ENCODE measurements at places on chromosomes 16 and 17.

GRCh38 chr16:19809121-19809635 is 75.5 kb downstream of the GPRC5B start:
- no peak for DNase-seq

GRCh38 chr17:59362811-59363205 is 31.4 kb downstream of the YPEL2 start:
- DNase-seq, result no peak

DNA sequence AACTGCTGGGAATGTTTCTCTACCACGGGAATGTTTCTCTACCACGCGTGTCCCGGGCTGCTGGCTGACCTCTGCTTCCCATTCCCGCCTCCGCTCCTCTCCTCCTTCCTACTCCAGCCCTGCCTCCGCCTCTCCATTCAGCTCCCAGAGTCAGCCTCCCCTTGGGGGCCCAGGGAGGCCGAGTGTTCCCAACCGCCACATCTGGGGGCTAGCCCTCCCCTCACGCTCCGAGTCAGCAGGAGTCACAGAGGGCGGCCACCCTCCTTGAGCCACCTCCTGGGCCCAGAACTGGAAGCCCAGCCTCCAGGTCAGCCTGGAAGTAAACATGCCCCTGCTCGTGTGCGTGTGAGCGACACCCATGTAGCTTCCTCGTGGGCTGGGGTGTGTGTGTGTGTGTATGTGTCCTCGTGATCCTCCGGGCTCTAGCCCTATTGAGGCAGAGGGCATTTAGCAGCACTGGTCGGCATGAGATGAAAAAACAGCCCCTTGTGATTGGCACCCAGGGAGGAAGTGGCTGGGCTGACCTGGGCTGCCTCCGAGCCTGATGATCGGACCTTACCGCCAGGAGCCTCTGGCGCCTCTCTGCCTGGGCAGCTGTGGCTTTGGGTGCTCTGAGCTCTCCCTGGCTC is 7.3 kb downstream of the CYGB start:
- DNase-seq, result no peak

DNA sequence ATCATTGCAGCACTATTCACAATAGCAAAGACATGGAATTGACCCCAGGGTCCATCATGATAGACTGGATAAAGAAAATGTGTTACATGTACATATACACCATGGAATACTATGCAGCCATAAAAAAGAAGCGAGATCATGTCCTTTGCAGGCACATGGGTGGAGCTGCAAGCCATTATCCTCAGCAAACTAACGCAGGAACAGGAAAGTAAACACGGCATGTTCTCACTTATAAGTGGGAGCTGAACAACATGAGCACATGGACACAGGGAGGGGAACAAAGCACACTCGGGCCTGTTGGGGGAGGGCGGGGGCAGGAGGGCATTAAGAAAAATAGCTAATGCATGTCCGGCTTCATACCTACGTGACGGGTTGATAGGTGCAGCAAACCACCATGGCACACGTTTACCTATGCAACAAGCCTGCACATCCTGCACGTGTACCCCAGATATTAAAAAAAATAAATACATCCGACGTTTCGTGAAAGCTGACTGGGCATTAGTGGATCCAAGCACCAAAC is 28.9 kb downstream of the ZNF778 start:
- DNase-seq, result no peak

- DNase-seq, result no peak
These were observed 214.0 kb downstream of the NTN1 start for GRCh38 chr17:9235346-9235745.

DNA sequence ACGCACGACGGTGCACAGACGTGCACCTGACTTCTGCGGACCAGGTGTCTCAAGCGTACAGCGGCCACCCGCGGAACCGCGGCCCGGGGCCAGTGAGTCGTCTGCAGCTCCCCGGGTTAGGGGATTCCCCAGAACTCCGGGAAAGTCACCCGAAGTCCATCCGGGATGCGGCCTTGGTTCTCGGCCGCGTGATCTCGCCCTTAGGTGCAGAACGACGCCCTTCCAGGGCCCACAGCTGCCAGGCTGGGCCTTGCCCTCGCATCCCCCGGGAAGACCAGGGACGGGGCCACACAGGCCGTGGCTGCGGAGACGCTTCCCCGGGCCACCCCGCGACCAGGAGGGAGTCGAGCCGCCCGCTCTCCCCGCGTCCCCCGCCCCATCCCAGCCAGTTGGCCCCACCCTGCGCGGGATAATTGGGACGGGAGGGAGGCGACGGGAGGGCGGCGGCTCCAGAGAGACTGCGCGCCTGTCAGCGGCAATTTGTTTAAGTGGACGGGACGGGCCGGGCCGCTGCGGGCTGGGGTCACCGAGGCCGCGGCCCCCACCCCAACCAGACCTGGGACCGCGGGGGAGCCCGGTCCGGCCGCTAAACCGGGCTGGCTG is 3.6 kb upstream of the TBX2 start:
- no peak for DNase-seq

- no peak for DNase-seq
These were observed 382.4 kb downstream of the SNX29 start for GRCh38 chr16:12358898-12359297.

- DNase-seq, result no peak
These were observed 51.1 kb upstream of the VPS4A start for GRCh38 chr16:69260019-69260418.

- DNase-seq, result peak; percentile 4
These were observed 145.0 kb upstream of the HS3ST4 start for GRCh38 chr16:25546791-25547190.

DNA sequence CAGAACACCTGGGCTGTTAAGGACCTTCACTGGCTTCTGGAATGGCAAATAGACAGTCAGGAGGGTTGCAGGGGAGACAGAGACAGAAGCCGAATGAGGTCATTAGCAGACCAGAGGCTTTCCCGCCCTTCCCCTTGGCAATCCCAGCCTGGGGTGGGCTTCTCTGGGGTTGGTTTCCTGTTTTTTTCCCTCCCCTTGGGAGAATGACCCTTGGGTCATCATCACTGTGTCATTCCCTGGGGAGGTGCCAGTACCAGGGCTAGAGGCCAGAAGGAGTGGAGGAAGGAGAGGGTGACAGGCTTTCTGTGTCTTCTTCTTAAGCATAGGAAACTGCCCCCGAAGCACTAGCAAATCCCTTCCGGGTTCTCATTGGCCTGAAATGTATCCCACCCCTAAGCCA is 42.9 kb upstream of the IL21R start:
- DNase-seq, result no peak

DNA sequence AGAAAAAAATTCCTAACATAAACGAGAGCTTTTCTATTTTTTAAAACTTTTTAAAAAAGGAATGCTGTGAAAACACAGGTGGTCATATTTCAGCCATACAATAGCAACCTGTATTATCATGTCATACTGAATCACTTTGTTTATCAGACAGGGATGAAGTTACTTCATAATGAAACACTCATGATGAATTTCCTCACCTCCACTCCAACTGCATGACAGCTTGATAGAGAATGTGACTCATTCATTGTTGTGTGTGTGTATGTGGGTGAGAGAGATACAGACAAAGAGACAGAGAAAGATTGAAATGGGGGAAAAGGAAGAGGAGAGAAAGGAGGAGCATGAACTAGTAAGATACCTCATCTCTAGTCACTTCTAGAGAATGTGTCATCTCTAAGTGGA is 109.0 kb downstream of the SYCE1L start:
- DNase-seq, result peak; percentile 76

GRCh38 chr17:39600997-39601597 is 6.6 kb downstream of the NEUROD2 start:
- DNase-seq, result no peak

GRCh38 chr17:44111777-44112176 is 11.7 kb downstream of the HDAC5 start:
- DNase-seq, result no peak

DNA sequence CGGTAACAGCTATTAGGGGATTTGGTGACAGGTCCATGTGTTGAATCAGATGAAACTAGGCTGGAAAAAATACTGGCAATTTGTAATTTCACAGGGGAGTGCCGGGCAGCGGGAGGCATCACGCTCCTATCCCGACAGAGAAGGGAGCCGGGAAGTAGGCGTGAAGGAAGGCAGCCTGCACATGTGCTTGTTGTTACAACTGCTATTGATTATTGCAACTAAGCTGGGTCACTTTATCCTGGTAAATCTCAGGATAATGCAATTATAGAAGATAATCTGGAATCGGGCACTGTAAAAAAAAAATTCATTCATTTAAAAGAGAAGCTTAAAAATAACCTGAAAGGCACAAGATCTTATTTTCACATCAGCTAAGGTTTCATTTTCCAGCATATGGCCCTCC is 180.6 kb downstream of the FOXL1 start:
- DNase-seq, result peak; percentile 20

DNA sequence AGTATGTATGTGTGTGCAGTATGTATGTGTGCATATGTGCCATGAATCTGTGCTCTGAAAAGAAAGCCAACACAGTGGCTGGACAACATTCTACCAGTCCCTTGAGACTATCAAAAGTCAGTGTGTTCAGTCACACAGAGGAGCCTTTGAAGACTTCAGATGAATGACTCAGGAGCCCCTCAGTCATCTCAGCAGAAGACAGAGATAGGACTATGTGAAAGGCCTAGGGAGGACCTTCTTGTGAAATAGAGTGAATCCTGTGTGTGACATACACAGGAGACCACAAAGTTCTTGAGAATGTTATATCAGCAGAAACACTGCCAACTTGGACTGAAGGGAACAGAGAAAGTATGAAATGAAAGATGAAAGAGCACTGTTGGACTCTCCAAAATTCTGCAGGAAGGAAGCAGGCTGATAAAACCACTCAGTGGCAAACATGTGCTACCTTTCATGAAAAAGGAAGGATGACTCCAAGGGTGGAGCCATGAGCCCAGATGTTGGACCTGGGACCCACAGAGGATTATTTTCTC is 108.4 kb downstream of the METRNL start:
- no peak for DNase-seq

GRCh38 chr16:35386619-35387018 is 1927.2 kb downstream of the TP53TG3F start:
- no peak for DNase-seq

GRCh38 chr17:28908640-28909167 is 5.8 kb upstream of the DHRS13 start:
- DNase-seq, result peak; percentile 56

DNA sequence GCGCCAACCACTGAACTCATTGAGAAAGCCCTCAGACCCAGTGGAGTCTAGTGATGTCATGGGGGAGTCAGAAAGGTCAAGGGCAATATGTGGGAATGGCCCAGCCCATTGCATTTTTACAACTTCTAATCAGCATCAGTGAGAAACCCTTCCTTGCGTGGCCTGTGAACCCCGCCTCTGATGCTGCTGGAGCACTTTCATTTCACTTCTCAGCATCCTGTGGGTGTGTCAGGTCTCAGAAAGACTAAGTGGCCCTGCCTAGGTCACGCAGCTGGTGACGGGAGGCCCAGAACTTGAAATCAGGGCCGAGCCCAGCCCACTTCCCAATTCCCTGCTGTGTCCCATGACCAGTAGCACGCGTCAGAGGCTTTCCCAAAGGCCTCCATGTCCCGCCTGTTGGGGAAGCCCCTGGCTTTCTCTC is 6.1 kb downstream of the DNAI2 start:
- DNase-seq, result no peak

- no peak for DNase-seq
These were observed 10.5 kb downstream of the MAPT start for GRCh38 chr17:45904866-45905265.

DNA sequence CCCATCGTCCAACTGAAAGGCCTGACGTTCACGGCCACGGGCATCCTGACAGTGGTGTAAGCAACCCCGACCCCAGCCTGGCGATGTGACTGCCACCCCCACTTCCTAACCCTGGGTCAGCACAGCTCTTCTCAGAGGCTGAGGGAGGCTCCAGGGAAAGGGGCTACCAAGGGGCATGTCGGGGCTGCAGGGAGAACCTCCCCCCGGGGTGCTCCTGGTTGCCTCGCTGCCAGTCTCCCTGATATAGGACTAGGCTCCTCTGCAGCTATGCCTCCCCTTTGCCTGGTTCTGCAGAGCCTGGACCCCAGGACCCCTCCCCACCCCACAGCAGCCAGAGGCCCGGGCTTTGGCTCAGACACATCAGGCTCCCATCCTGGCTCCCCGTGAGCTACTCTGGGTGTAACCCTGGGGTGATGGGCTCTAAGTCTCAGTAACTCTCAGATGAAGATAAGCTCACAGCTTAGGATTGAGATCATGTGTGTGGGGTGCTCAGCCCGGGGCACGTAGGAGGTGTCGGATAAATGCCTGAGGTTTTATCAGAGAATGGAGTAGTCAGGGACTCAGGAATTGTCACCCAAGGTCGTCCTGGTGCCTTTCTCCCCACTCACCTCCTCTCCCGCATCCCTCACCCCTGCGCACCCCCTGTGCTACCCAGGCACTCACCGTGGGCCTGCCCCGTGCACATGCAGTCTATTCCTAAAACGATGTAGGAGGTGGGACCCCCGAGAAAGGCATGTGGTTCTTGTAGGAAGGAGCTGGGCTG is 10.6 kb downstream of the ITGAD start:
- DNase-seq, result no peak

GRCh38 chr17:17833658-17834357 is 3.0 kb downstream of the SREBF1 start:
- no peak for DNase-seq

DNA sequence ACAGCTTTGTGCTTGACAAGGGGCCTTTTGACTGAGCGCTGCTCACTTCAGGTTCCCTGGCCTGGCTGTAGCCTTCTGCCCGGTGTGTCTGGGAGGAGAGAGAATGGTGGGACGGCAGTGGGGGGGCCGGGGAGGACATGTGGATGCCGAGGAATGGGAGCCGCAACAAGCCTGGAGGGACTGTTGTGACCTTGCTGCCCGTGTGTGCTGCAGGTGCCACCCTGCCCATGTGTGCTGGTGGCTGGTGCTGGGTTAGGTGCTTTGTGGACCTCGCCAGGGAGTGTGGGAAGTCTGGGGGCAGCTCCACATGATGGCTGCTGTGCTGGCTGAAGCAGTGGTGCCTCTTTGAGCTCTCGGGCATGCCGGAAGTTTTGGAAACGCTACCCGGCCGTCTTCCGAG is 132.1 kb downstream of the LAT start:
- no peak for DNase-seq

DNA sequence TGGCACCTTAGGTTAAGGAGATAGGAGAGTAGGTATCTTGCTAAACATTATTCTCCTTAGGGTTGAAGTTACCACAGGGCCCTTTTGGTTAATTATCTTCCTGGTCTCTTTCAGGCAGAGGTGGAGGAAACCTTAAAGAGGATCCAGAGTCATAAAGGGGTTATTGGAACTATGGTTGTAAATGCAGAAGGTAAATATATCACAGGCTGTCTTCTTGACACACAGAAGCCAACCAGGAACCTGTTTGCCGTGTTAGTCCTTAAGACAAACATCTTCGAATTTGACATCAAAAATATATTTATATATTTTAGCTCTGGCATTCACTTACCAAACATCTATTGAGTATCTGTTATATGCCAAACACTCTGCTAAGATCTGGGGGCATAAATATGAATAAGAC is 2.4 kb downstream of the DYNLRB2 start:
- no peak for DNase-seq

- DNase-seq, result no peak
These were observed 61.7 kb upstream of the XYLT1 start for GRCh38 chr16:17532338-17532995.
